ENCODE measurements at places on chromosomes 11 and 22. TPM values are rescaled to one million over a fixed set of nuclear protein-coding genes. Genes with fewer than 3 reads are reported as not detected.

- no peak for DNase-seq
These were observed 108.8 kb downstream of the MPPED1 start for GRCh38 chr22:43520632-43521039.

The CKAP5 gene
- total RNA-seq: 176 TPM

The APOBEC3A gene
- total RNA-seq: not detected

The IGF2 gene
- total RNA-seq: not detected
